ENCODE measurements at places on chromosomes 12 and 14. TPM values are rescaled to one million over a fixed set of nuclear protein-coding genes. Genes with fewer than 3 reads are reported as not detected.
A peak's percentile ranks its signal among the peaks of the same experiment; 100 is the strongest.

P2RX7 gene
- 4.5 TPM for total RNA-seq

GRCh38 chr12:95337146-95337545, 119.5 kb downstream of the VEZT start:
- no peak for DNase-seq

- no peak for DNase-seq
Measured at GRCh38 chr12:71694099-71694820, 8.4 kb downstream of the TMEM19 start.

GRCh38 chr12:13561923-13562322, 365.4 kb downstream of the EMP1 start:
- no peak for DNase-seq

DNA sequence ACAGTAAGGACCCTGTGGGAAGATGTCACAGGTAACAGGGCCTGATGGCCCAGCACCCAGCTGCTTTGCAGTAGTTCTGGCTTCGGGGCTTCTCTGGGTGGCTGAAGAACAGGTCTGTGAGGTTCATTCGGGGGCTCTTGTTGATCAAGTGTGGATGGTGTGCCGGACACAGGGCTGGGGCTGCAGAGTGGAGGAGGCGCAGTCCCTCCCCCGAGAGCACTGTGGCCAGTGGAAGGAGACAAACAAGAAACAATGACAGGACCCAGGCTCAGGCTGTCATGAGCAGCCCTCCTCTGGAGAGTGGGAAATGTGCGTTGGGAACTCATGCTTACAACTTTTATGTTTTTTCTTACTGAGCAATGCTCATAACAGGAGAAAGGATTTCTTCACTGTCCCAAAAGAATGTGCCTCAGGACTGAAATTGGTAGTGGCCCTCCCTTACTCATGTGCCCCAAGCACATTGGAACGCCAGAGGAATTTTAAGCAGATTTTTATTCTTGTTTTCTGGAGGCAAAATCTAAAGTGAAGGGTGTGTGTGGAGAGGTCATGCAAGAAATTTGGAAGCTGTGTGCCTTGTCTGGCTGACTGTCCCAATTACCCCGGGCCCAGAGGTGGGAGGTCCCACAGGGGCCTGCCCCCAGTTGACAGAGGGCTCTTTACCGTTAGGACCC, 233.8 kb downstream of the CACNA1C start:
- DNase-seq, result peak; percentile 70

- peak; percentile 85 for DNase-seq
Measured at GRCh38 chr12:89525305-89525823, 483 bp downstream of the POC1B start.

DNA sequence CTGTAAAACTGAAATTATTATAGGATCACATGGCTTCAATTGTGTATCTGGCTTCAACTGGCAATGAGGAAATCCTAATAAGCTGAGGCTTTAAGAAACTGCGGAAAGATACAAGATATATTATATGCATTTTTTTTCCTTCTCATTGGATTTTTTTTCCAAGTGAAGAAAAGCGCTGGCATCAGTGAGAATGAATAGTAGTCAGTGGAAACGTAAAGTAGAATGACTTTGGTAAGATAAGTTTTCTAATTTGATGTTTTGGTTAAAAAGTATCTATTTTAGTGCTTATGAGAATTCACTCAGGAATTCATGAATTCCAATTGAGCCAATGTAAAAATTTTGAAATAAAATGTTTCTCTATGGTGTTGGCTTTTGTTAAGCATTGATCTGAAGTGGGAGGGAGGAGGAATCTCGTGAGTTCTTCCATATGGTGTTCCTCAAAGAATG, 173.5 kb upstream of the FRMD6 start:
- no peak for DNase-seq

GRCh38 chr14:63287666-63288483, 30.9 kb downstream of the GPHB5 start:
- DNase-seq, result no peak

DNA sequence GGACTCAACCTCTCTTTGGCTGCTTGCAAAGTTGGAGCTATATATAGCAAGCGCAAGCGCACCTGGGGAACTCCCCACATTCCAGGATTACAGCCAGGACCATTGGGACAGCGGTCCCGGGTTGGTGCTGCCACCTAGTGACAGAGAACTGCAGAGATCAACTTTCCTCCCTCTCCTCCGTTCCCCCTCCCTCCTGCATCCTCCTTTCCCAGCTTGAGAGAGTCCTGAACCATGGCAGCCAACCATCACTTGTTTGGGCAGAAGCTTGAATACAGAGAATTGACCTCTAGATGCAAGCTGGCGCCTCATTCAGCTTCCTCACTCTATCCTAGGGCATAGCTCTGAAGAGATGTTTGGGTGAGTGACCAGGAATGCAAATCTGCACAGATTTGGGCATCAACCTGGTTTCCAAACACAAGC, 17.4 kb upstream of the FLVCR2 start:
- peak; percentile 88 for DNase-seq

- DNase-seq, result no peak
Measured at GRCh38 chr14:25411781-25412757, 362.1 kb upstream of the STXBP6 start.

CIROP gene
- total RNA-seq, result not detected

All from posterior vena cava (tissue), 2 donors.